HT1080 (cell line): ENCODE measurements at places on chromosomes 3 and 15.

- DNase-seq, result no peak
These were observed 4.1 kb upstream of the AMOTL2 start for GRCh38 chr3:134378384-134378783.

DNA sequence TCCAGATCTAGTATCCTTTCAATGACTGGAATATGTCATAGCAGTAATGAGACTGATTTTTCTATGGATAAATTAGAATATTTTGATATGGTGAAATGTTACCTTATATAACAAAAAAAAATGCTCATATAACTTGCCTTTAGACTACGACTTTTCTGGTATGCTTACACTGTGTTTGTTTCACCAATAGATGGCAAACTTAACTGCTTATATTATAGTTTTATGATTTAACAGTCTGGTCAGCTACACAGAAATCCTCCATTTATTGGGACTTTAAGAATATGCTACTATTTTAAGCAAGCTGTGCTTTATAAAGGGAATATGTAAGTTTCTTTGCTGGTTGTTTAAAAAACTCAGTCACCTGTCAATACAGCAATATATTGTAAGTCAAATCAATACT lies 205.6 kb downstream of the VGLL3 start:
- no peak for DNase-seq

- peak; percentile 98 for DNase-seq
These were observed 356.2 kb downstream of the SV2B start for GRCh38 chr15:91456251-91456718.

DNA sequence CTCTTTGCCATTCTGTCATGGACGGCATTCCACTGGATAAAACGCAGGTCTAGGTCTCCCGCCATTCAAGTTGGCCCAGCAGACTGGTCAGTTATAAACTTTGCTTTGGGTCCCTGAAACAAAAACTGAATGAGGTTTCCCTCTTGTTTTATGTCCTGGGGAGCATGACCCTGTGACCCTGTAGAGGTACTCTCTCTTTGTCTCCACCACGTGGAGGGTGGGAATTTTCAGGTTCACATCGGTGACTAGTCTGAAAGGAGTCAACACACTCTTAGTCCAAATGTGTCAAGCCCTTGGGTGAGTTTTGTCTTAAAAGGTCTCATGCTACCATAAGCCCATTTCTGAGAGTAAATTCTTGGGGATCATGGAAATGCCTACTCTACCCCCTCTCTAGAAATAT lies 139.9 kb downstream of the PLCH1 start:
- DNase-seq, result no peak

DNA sequence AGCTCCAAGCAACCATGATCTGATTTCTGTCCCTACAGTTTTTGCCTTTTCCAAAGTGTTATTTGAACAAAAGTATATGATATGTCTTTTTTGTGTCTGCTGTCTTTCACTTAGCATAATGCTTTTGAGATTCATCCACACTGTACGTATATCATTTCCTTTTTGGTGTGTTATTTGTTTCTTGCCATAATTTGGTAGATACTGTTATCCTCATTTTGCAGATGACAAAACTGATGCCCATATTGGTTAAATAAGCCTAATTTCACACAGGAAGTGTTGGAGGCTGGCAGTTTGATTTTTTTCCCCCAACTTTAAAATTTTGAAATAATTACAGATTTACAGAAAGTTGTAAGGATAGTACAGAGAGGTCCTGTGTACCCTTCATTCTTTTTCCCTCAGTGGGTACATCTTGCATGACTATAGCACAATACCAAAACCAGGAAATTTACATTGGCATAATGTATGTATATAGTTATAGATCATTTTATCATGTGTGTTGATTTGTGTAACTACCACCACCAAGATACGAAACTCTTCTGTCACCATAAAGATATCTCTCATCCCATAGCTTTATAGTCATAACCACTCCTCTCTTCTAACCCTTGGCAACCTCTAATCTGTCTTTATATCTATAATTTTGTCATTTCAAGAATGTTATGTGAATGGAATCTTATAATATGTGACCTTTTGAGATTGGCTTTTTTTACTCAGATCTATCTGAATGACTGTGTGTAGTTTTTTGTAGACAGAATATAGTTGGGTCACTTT lies 55.6 kb downstream of the RASA2 start:
- DNase-seq, result no peak

GRCh38 chr15:67036775-67037555 lies 28.4 kb upstream of the SMAD3 start:
- no peak for DNase-seq

DNA sequence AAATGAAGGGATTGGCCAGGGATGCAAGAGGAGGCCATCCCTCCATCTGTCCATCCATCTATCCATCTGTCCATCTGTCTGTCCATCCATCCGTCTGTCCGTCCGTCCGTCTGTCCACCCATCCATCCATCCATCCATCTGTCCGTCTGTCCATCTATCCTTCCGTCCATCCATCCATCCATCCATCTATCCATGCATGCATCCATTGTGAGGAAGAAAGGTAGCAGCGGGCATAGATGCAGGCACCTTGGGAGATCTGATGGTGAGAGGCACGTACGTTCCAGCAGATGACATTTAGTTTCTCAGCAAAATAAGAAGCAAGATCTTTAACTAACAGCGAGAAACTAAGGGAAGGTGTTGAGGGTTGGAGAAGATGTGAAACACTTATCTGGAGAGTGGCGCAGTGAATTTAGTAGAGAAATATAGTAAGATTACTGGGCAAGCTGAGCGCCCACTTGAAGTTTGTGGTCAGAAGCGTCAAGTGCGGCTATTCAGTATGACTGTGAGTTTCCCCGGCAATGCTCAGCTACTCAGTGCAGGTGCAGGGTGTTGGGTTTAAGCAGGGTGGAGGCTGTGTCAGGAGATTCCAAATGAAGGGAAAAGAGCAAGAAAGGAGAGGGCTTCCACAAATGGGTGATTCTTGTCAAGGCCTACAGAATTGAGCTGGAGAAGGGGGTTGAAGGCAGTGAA lies 22.4 kb upstream of the SRP14 start:
- no peak for DNase-seq

DNA sequence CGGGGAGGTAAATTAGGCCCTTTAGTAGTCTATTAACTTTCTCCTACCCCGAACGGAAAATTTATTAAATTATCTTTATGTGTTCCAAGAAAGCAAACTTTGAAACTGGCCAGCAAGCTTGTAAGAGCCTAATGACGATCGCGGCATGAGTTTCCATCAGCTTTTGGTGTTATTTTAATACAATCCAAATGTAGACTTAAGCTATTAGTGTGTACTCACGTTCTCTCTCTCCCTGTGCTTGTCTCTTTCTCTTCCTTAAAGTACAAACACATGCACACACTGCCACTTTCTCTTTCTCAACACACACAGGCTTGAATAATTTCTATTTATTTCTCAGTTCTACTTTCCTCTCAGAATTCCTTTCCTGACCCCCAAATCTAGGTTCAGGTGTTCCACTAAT lies 108.8 kb upstream of the MME start:
- DNase-seq, result no peak

GRCh38 chr15:70264014-70264582 lies 166.4 kb upstream of the TLE3 start:
- DNase-seq, result no peak

DNA sequence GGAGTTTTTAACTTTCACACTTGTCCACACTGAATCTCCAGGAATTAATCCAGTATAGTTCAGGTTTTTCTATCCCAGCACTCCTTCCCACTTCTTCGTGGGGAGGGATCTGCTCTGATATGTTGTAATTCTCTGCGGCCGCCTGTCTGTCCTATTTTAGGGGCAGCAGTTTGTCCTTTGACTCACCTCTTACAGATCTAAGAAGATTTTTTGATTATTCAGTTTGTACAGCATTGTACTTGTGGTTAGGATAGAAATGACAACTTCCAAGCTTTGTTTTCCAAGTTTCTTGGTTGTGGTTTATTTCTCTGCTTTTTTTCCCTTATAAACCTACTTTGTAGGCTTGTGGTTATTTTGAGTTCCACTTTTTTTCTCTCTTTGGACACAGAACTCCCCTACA lies 601.7 kb downstream of the SI start:
- DNase-seq, result no peak
